ENCODE measurements at places on chromosomes 3 and 15.

GRCh38 chr3:133428552-133428951 is 28.7 kb downstream of the BFSP2 start:
- DNase-seq, result no peak

GRCh38 chr3:145144361-145144760 is 1016.6 kb downstream of the PLOD2 start:
- no peak for DNase-seq

DNA sequence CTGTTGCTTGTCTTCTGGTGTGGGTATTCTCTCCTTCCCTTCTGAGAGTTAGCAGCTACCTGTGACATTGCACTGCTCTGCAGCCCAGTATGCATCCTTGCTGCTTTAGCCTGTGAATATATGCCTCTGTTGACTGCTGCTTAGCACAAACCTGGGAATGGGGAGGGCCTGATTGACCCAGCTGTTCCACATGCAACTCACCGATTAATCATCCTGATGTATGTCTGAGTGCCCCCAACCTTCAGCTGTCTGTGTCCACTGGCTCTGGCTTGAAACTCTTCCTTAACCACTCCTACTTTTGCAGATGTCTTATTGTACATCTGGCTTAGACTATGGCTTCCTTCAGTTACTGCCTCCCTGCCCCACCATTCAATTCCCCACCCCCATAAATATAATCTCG is 119.1 kb downstream of the RASA2 start:
- DNase-seq, result no peak

DNA sequence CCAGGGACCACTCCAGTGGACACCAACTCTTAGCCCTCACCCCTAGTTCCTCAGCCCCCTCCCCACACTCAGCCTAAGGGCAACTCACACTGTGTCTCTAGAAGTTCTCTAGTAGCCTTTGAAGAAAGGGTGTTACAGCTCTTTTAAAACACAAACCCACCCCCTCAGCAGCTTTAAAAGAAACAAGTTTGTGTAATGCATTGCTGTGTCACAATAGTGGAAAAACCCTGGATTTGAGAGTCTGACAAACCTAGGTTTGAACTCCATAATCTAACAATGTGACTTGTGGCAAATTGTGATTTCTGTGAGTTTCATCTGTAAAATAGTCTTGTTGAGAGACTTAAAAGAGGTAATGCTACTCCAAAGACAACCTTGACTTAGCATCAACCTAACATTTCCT is 54.0 kb downstream of the PLCH1 start:
- no peak for DNase-seq

DNA sequence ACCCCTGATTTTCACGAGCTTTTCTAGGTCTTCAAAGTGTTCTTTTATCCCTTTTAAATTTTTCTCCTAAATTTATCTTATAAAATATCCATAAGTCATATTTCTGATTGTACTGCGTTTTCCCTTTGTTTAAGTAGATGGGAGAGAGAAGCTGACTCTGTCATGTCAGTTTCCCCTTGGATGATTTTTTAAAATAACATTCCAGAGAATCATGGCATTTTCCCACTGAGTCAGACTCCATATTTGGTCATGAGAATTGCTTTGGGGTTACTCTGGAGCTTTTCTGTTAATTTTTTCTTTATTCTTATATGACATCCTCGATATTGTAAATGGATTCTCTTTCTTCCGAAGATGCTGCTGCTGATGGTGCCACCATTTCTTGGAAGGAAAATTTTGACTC is 28.6 kb upstream of the UMPS start:
- DNase-seq, result peak; percentile 92

- DNase-seq, result no peak
These were observed 223.7 kb downstream of the PCCB start for GRCh38 chr3:136473716-136474326.

GRCh38 chr3:170324962-170325361 is 32.6 kb upstream of the SKIL start:
- DNase-seq, result no peak

- peak; percentile 12 for DNase-seq
These were observed 25.6 kb upstream of the VPS8 start for GRCh38 chr3:184786280-184786941.

- DNase-seq, result no peak
These were observed 773.1 kb downstream of the NTRK3 start for GRCh38 chr15:87483468-87483867.

DNA sequence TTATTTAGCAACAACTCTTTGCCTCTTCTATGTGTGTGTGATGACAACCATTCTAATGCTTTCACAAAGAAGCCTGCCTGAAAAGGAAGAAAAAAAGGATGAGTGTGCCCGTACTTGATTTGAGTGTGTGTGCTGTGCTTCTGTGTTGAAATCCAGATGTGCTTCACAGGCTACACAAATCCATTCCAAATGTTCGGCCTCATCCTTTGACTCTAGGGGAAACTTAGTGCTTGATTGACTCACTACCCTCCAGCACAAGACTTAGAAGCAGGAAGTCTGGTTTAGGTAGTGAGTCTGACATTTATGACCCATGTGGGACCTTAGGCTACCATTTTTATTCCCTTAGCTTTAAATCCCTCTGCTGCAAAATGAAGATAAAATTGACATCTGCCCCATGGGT is 108.8 kb upstream of the PLAAT1 start:
- DNase-seq, result no peak

DNA sequence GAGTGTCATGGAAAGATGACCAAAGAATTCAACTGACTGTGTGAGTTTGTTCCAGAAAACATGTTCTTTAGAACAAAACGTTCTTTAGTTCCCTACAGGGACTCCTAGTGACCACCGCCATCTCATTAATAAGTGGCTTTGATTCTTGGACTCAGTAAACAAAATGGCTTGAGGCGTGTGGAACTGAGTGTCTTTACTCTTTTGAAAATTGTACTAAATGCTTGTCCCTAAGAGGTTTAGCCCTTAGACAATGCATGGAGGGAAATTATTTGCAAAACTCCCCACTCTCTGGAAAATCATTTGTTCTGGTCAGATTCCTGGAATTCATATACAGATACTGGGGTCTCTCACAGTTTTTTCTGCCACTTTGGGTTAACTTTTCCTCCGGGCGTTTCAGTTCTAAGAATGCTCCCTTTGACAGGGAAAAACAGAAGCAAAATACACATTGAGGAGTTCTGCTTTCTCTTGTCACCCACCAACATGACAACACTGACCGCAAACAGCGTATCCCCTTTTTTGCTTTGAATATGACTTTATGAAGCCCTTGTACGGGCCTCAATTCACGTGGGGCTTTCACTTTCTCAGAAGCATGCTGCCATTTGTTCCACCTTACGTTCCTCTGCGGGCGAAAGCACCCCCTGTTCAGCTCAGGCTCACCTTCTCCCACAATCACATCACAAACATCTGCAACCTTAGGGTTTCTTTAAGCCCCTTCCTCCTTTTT is 15.3 kb upstream of the NRROS start:
- DNase-seq, result no peak

All from RCC 7860 (cell line).